ENCODE measurements at places on chromosomes 7 and 10. TPM values are rescaled to one million over a fixed set of nuclear protein-coding genes. Genes with fewer than 3 reads are reported as not detected.

The STEAP4 gene
- under 0.01 TPM for total RNA-seq

The ARHGEF5 gene
- 1.9 TPM for total RNA-seq

The SH2B2 gene
- 0.97 TPM for total RNA-seq

GRCh38 chr7:99642027-99642426, 25.3 kb downstream of the ZSCAN25 start:
- no peak for DNase-seq

- DNase-seq, result no peak
Observed at GRCh38 chr10:92696606-92697383, 7.0 kb downstream of the HHEX start.

GRCh38 chr10:3781468-3782145, 3.4 kb downstream of the KLF6 start:
- DNase-seq, result peak; percentile 83

GRCh38 chr7:120876922-120877321, 19.0 kb upstream of the TSPAN12 start:
- DNase-seq, result no peak

DNA sequence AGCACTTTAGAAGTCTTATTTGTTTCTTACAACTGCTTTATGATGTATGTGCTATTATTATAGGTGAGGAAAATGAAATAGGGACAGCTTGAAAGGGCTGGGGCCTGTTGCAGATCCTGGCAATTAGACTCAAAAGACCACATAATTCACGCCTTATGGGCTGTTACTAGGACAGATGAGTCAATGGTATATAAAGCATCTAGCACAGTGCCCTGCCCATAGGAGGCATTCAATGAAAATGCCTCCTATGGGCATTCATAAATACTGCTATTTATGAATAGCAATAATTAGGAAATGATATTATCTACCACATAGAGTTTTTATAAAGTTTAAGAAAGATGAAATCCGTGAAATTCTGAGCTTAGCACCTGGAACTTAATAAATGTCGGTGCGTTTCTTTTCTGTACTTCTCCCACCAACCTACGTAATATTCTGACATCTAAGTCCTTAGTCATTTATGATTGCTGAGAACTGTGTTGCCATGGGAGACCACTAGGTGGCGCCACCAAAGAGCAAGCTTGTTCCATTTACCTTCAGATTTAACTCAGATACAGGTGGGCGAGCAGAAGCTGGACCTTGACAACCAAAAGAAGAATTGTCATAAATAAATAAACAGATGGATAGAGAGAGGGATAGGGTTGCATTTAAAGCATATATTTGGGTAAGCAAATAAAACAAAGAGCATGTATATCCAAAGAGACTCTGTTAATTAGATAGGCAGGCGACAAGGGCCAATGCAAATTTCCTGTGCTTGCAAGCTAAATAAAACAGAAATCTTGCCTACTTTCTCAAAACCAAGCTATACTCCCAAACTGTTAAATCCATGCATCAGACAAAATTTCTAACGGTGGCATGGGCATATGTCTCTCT, 699.9 kb downstream of the INHBA start:
- peak; percentile 70 for DNase-seq

GRCh38 chr10:114283091-114283490, 44.0 kb downstream of the VWA2 start:
- no peak for DNase-seq

DNA sequence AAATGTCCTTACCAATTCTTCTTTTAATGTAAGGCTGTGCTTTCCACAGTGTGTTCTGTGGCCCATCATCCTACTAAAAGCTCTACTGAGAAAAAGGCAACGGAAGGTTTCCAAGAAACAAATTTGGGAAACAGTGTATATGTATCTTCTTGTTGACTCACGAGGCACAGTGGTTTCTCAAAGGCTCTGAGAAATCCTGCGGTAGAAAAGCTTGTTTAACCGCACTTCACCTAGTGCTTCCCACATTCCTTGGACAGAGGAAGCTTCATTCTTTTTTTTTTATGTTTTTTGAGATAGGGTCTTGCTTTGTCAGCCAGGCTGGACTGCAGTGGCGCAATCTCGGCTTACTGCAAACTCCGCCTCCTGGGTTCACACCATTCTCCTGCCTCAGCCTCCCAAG, 84.5 kb downstream of the TACC2 start:
- peak; percentile 9 for DNase-seq

GRCh38 chr10:34581801-34582532, 233.1 kb downstream of the PARD3 start:
- DNase-seq, result peak; percentile 49

All from fibroblast of villous mesenchyme (primary cell).